ENCODE measurements at places on chromosomes 1 and 21.
A peak's percentile ranks its signal among the peaks of the same experiment; 100 is the strongest.

DNA sequence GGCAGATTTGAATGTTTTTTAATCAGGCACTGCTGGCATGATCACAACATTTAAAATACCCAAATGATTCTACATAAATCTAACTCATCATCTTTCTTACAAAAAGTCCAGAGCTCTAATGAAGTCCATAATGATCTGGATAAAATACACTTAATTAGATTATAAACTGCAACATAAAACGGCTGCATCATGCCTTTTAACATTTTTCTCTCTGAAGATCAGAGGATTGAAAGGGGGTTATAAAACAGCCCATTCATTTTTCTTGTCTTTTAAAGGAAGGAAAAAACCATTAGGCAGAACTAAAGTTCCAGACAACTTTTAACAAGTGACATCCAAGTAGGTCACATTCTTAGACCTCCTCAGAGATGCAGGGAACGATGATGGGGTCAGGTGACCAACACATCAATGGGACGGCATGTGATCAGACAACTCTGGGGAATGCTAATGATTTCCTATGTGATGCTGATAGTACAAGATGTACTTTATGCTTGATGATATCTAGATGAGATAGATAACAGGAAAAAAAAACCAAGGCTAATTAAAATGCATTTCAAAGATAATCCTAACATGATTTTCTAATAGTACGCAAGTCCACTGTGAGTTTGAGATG, 455.1 kb downstream of the SMYD3 start:
- no peaks in the 10 kb centered on the region for H3K27me3 ChIP-seq
- H3K4me1 ChIP-seq = no peaks in the 10 kb centered on the region
- no peak for DNase-seq
- H3K36me3 ChIP-seq = no peaks in the 10 kb centered on the region
- H3K27ac ChIP-seq = no peak overlapping the region

DNA sequence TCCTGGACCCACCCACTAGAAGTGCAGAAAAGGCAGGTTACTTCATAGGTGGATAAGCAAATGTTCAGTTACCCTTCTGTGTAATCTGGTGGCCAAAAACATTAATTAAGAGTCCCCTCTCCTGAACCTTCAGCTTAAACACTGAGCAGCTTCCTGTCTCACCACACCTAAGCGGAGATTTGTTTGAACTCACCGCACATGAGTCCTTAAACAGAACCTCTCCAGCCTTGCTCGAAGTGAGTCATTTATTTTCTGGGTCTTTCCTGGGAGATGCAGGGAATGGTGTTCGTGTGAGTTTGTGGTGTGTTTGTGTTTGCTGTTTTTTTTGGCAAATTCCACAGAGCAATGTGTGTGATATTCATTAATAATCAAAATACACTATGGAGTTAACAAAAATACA, 7.6 kb upstream of the FNBP1L start:
- H3K36me3 ChIP-seq = no peaks in the 10 kb centered on the region
- no peak overlapping the region for H3K27ac ChIP-seq
- no peak overlapping the region for H3K4me3 ChIP-seq
- H3K27me3 ChIP-seq = no peaks in the 10 kb centered on the region

- no peak overlapping the region for H3K27ac ChIP-seq
- H3K27me3 ChIP-seq = no peaks in the 10 kb centered on the region
- no peak overlapping the region for H3K4me3 ChIP-seq
- H3K4me1 ChIP-seq = no peaks in the 10 kb centered on the region
These were observed 125.8 kb downstream of the XPR1 start for GRCh38 chr1:180757657-180758056.

GRCh38 chr1:181647314-181648035, 164.2 kb downstream of the CACNA1E start:
- no peak overlapping the region for H3K27ac ChIP-seq
- H3K4me1 ChIP-seq = no peaks in the 10 kb centered on the region
- DNase-seq = peak; percentile 46
- no peaks in the 10 kb centered on the region for H3K36me3 ChIP-seq
- H3K27me3 ChIP-seq = no peaks in the 10 kb centered on the region
